ENCODE measurements at places on chromosomes 6 and 20.
A peak's percentile ranks its signal among the peaks of the same experiment; 100 is the strongest.

GRCh38 chr20:53570446-53571276 is 23.0 kb downstream of the ZNF217 start:
- no peak for DNase-seq

- DNase-seq, result no peak
These were observed 42.4 kb upstream of the GCLC start for GRCh38 chr6:53587291-53587690.

DNA sequence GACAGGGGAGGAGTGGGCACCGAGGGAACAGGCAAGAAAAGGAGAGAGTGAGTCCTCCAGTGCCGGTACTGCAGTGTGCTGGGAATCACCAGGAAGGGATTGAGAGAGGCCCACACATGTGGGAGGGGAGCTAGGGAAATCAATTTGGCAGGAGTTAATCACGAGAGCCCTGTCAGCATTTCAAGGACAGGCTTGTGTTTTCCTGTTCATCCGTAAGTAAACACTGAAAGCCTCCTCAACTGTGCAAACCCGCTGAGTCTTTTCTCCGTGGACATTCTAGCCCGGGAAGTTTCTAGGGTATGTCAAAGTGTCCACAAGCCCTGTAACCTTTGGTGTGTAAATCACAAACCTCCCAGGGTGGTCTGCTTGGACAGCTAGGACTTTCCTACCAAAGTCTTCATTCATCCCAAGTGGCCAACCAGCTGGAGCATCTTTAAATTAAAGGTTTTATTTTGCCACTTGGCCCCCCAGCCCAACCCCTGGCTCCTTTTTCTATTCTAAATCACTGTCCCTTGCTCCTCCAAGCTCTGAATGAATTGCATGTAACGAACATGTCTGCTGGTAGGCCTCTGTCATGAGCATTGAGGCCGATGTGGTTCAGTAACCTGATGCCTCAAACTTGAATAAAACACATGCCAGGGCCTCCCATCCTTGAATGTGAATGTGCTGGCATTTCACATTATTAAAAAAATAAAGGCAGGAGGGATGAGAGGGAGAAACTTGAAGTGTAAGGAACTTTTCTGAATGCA is 149.1 kb downstream of the ZNF217 start:
- DNase-seq, result no peak

- DNase-seq, result no peak
These were observed 30.5 kb upstream of the SASH1 start for GRCh38 chr6:148311966-148312669.

DNA sequence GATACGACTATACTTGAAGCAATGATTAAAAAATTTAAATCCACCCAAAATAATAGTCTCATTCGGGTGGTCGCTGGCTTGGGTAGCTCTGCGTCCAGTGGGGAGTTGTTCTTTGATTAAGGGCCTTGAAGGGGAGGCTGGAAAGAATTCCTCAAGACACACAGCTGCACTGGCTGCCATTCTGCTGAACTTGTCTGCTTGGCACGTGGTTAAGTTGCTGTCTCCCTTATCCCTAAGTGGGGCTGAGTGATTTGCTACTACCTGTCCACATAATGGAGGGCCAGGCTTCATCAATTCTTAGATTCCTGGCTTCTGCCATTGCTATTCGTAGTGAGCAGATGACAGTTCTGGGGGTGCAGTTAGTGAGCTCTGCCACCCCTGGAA is 98.5 kb downstream of the GMPR start:
- no peak for DNase-seq

GRCh38 chr6:144055121-144055931 is 40.0 kb downstream of the SF3B5 start:
- no peak for DNase-seq

DNA sequence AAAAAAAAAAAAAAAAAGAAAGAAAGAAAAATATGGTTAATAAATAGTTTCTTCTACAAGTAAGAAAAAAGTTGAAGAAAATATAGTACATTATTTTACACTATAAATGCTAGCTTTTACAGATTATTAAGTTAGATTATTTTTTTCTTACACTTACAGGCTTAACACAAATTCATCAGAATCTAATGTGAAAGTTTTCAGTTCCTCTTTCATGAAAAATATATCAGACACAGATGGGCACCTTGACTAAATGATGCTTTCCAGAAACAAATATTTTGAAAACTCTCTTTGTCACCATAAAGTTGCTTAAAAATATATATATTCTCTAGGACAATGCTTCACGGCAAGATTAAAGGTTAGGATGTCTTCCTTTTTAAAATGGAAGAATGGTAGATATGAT is 321.8 kb upstream of the HSF2 start:
- DNase-seq, result no peak

GRCh38 chr20:33343521-33343920 is 57.8 kb downstream of the CDK5RAP1 start:
- no peak for DNase-seq

DNA sequence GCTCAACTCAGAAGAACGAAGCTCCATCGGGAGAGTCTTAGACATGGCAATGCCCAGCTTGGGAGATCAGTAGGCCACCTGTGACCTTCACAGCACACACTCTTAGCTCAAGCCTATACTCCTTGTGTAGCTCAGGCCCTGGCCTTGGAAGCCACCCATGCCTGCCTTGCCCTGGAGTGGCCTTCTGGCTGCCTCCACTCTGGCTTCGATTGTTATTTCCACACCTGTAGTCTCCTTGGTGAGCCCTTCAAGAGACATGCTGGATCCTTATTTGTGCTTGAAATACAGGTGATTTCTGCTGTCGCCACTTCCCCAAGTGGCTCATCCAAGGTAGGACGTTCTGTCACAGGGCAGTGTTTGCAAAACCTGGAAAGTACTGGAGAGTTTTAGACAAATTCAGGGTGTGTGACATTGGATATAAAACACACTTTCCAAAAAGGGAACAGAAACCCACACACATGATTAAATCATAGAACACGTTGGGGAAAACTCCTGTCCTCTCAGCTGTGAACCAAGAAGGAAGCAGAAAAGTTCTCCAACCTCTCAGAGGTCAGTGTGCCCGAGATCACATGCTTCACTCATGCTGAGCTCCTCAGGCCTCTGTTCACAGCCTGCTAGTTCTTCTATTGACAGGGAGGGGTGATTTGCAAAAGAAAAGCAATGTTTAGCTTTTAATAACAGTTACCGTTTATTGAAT is 391.8 kb downstream of the CDC5L start:
- DNase-seq, result peak; percentile 32

DNA sequence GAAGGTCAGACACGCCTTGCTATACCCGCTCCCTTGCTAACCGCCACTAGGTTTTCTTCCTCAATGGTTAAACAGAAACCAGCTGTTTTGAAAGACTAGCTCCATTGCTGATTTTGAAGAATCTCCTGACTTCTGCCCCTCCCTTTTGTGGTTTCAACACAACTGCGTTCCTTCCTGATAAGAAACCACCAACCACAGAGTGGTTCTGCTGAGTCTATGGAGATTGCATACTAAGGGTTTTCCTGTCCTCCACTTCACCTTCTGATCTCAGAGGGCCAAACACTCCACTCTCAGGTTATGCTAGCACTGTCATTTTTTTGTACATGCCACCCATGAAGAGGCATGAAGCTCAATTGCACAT is 207.9 kb downstream of the MYLK4 start:
- no peak for DNase-seq

GRCh38 chr6:138785079-138785478 is 10.8 kb upstream of the ECT2L start:
- no peak for DNase-seq

DNA sequence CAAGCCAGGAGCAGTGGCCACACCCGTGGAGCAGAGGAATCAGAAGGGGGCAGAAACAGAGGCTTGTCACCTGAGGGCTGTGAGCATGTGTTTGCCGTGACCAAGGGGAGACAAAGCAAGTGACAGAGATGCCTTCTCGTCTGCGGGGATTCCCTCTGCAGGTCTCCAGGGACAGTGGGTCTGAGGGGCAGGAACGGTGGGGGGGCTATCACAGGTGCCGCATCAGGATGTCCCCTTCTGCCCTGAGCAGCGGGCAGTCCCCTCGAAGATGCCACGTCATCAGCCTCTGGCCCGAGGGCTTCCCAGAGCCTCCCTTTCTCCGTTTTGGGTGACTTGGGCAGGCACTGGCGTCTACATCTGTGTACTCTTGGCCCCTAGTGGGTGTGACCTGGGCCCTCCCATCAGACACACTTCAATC is 338.7 kb downstream of the PREX1 start:
- DNase-seq, result no peak

- DNase-seq, result no peak
These were observed 1049.8 kb downstream of the KIF16B start for GRCh38 chr20:15523400-15523799.

DNA sequence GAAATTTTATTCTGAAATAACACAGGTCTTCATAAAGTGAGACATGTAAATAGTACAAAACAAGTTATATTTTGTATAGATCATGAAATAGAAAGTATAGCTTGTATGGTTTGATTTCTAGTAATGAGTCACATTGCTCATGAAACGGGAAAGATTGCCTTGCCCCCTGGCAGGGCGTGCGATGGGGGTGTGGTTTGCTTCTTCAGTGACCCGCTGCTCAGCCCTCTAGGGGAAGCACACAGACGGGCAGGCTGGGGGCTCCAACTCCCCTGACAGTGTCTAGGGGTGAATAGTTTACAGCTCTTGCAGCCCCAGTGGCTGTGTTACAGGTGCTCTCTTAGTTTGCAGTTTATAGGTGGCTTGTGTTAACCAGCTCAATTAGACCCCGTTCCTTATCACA is 170.5 kb upstream of the RGS17 start:
- no peak for DNase-seq

DNA sequence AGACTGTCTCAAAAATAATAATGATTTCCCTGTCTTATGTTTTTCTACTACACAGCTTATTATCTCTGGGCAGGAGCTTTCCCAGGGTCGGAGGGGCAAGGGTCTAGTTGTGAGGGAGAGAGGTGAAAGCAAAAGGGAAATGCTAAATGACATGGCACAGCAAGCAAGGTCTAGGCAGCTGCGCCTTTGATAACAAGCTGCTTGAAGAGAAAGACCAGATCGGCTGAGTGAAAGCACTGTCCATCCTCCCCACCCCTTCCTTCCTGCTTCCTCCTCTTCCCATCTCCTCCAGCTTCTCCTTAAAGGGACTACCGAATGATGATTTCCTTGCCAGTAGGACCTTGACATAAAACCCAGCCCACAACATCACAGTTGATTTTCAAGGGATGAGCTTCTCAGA is 158.1 kb upstream of the AKAP12 start:
- DNase-seq, result no peak

- DNase-seq, result no peak
These were observed 270.7 kb upstream of the RGS17 start for GRCh38 chr6:153401751-153402150.

DNA sequence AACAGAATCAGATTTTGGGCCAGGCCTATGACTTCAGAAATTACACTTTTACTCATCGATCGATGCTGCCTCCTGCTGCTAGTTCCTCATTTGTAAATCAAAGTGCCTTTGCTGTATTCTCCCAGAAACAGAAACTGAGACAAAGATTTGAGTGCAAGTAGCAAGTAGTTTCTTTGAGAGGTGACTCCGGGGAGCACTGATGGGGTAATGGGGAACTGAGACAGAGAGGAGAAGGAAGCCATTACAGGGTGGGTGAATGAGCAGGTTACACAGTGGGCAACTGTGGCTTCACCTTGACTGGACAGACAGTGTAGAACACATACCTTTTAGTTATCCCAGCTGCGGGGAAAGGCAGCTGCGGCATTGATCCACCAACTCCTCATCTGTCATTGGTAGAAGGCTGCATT is 9.7 kb upstream of the CD40 start:
- DNase-seq, result no peak

- DNase-seq, result no peak
These were observed 21.3 kb downstream of the PSMG4 start for GRCh38 chr6:3280091-3280490.

DNA sequence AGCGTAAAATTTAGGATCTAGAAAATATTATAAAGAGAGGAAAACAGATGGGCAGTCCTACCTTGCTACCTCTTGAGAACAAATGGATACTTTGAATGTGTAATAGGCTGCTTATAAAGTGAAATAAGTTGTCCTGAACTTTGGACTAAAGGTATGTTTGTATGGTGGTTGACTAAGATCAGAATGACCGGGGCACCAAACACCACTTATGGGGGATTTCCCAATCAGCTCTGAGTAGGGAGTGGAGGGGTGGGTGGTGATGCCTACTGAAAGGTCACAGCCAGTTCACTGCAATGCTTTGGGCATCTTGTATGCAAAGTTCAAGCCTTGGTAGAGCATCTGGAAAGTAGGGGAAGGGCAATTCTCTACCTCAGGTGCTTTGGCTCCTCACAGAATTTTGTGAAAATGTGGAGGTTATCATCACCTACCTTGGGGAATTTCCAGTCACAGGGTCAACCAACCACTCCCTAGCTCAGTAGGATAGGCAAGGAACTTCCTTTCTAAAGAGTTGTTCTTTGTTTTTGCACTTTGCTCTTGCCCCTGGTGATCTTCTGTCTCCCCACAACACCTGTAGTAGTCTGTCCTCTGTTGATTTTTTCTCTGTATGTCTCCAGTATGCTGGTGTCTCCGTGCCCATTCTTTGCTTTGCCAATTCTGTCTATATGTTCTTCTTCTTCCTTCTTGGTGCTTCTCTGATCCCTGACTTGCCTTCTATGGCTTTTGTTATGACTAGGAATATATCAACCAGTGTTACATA is at the start of gene TRIM31:
TRIM31 (minus strand) TSS at position 88 of the 757 bp plus-strand sequence. CDS start 285 bp downstream, outside the sequence.
- DNase-seq, result no peak

DNA sequence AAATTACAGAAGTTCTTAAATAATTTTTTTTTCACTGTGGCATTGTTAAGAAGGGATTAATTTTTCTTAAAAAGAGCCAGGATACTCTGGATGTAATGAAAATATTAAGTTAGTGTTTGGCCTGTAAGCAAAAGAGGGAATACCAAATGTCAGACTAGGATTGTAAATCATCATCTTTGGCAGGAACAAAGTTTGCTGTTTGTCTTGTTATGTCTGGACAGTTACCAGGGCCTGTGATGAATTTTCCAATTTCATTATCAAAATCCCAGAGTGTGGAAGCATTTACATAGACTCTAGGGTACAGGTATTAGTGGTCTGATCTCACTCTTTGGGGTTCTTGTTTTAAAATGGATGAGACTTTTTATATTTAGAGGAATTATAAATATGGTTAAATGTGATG is 26.1 kb downstream of the CEP57L1 start:
- DNase-seq, result no peak

GRCh38 chr6:139148557-139149235 is 13.8 kb downstream of the HECA start:
- DNase-seq, result no peak

DNA sequence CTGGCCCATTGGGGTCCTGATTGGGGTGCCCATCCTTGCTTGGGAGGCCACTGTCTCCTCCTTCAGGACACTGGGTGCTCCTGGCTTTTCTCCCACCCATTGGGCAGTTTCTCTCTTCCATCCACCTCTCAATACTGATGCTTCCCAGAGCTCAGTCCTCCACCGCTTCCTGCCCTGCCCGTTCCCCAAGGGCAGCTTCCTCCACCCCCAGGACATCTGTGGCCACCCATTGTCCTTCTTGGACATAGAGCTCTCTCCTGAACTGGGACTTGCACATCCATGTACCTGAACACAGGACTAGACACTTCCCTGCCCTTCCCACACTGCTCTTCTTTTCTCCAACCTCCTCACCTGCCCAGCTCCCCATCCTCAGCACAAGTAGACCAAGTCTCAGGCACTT is 69.4 kb upstream of the NNAT start:
- no peak for DNase-seq

- no peak for DNase-seq
These were observed 141.9 kb downstream of the HIVEP2 start for GRCh38 chr6:142803032-142803431.

GRCh38 chr20:41261260-41261659 is 56.3 kb downstream of the ZHX3 start:
- DNase-seq, result no peak

GRCh38 chr20:50303573-50304500 is 113.2 kb downstream of the CEBPB start:
- peak; percentile 26 for DNase-seq

Data from midbrain (tissue), 1 donor.